Activated naive CD4-positive, alpha-beta T cell treated with Interleukin-2 at 50 U/mL for 16 hours (primary cell): ENCODE measurements at places on chromosomes 2 and 18.

DNA sequence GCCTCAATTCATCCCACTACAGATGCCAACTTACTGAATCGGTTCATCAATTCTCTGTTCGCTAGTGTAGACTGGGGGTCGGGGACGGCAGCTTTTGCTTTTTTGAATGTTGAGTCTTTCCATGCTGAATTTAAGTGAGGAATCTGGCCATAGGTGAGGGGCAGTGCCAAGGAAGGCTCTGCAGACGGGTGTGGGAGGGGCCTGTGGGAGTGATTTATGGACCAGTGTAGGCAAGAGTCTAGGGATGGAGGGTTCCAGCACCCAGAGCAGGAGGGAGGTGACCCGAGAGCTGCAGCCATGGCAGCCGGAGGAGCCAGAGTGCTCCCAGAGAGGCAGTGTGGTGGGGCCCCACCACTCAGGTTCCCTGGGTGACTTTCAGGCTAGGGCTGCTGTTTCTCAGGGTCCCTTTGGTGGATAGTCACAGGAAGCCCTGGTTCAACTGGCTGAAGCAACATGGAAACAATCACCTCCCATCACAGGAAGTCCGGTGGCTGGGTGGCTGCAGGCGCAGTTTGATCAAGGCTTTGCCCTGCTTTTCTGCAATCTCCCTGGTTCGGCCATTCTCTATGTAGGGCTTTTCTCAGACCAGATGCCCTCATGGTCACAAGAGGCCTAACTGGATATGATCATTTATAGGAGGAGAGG, 16.9 kb upstream of the TEX44 start:
- no peak for DNase-seq

DNA sequence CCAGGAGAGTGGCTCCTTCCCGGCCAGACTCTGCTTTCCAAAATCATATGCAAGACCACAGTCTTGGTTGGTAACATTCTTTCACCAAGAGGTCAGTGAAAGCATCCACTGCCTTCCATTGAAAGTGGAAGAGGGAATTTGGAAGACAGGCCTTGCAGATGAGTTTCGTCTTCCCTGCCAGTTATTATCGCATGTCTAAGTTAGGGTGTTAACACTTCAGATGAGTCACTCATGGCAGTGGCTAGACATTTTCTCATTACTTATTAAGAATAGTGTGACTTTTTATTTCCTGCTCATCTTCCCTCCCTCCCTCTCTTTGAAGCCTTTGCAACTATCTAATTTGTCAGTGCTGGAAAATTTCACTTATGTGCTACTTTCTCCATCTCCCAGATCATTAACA, 102.9 kb upstream of the EPB41L3 start:
- no peak for DNase-seq

- no peak for DNase-seq
Measured at GRCh38 chr2:205808486-205809121, 126.3 kb downstream of the NRP2 start.

GRCh38 chr2:136069773-136070172, 48.2 kb downstream of the CXCR4 start:
- no peak for DNase-seq

GRCh38 chr2:64104933-64105332, 39.3 kb downstream of the PELI1 start:
- no peak for DNase-seq

DNA sequence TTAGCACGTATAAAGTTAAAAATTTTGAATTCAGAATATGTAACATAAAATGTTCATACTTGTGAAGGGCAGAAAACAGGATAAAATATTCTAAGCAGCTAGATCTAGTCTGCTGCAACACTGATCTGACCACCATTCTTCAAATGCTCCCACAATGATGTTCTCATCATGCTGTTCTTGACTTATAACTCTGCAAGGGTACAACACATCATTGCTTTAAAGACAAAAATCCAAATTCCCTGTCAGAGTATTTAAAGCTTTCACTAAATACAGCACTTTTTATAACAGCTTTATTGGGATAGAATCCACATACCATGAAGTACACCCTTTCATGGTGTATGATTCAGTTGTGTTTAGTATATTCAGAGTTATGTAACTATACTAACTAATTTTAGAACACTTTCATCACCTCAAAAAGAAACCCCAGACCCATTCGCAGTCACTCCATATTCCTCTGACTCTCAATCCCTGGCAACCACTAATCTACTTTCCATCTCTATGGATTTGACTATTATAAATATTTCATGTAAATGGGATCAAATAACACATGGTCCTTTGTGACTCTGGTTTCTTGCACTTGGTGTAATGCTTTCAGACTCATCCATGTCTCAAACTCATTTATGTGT, 56.4 kb downstream of the MAP4K3 start:
- DNase-seq: no peak

- DNase-seq: no peak
Measured at GRCh38 chr2:83650161-83650560, 808.9 kb downstream of the SUCLG1 start.

- no peak for DNase-seq
Measured at GRCh38 chr18:28366676-28367075, 189.7 kb upstream of the CDH2 start.

GRCh38 chr2:29054430-29054829, 19.9 kb downstream of the PCARE start:
- DNase-seq: no peak

GRCh38 chr18:410047-410455, 90.5 kb downstream of the COLEC12 start:
- DNase-seq: no peak

- DNase-seq: no peak
Measured at GRCh38 chr2:63650756-63651155, 62.0 kb downstream of the MDH1 start.

DNA sequence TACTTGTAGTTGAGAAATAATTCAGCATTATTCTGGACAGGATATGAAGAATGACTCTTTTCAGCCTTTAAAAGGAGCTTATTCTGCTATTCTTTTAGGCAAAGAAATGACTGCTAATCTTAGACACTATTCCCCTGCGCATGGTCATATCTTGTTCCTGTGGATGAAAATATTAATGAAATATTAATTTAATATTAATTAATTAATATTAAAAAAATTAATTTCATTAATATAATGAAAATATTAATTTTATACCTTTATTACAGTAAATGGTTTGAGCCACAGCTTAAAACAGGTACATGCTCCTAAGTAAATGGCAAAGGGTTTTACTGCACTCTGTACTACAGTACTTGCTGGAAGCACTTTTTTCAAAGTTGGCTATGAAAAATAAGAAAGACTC, 890.1 kb upstream of the PIK3C3 start:
- DNase-seq: no peak

GRCh38 chr2:155100261-155100660, 401.8 kb downstream of the KCNJ3 start:
- DNase-seq: no peak
